Brain microvascular endothelial cell (primary cell): ENCODE measurements at places on chromosomes 1 and 21.
A peak's percentile ranks its signal among the peaks of the same experiment; 100 is the strongest.

DNA sequence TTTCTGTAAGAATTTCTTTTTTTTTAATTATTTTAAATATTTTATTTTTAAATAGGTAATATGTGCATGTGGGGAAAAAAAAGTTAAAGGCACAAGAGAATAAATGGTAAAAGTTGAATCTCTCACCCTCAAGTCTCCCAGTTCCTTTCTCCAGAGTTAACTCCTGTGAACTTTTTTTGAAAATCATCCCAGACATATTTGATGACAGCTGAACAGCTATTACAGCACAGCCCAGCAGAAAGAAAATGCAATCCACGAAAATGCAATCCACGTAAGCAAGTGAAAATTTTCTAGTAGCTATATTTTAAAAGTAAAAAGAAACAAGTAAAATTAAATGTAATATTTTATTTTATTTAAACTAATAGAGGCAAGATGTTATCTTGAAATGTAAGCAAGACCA is 310.0 kb upstream of the RUNX1 start:
- DNase-seq: no peak

DNA sequence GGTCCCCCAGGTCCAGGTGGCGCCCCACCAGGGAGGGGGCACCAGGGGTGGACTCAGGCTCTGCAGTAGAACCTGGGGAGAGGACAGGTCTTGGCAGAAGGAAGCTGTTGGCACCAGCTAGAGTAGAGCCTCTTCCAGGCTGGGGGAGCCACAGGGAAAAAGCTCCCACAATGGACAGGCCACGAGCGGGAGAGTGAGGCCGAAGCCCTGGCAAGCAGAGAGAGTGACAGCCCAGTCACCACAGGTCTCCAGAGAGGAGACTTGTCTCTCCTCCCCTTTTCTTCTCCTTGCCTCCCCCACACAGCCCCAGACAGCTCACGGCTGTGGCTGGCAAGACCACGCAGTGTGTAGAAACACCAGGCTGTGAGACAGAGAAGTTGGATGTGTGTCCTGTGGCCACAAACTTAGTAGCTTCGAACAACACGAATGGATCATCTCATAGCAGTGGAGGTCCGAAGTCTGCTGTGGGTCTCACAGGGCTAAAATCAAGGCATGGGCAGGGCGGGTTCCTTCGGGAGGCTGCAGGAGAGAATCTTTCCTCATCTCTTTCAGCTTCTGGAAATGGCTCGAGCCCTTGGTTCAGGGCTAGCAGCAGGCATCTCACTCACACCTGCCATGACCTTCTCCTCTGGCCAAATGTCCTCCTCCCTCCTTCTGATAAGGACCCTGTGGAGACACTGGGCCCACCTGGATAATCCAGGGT is 3.3 kb downstream of the KRTAP12-4 start:
- DNase-seq: no peak

DNA sequence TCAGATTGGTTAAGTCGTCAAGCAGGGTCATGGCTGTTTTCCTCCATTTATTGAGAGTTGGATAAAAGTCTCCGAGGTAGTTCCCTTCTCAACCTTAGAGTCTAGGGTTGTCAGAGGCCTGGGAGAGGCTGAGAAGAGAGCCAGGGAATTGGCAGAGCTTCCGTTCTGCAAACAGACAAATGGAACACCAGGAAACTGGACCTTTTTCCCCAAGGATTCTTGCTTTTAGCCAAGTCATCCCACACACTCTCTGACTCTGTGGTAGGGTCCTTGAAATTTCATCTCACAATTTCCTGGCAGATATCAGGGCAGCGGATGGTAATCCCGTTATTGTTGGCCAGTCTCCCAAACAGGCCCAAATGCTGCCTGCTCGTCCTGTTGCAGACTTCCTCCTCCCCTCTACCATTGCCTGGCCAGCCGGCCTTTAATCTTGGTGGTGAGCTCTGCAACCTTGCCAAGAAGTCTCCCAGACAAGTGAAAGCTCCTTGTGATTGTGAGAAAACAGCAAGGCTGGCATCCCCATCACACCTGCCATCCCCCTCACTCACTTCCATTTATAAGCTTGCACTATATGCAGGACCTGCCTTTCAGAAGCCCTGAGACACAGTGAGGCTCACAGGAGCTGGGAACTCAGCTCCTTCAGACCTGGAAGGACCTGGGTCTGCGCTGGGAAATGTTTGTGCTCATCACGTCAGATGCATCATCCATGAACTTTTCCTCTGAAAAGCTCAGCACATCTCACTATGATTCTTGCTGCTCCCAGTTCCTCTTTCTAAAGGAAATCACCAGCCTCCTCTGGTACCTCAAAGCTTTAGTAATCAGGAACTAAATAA is 13.7 kb upstream of the SRP9 start:
- peak; percentile 40 for DNase-seq

DNA sequence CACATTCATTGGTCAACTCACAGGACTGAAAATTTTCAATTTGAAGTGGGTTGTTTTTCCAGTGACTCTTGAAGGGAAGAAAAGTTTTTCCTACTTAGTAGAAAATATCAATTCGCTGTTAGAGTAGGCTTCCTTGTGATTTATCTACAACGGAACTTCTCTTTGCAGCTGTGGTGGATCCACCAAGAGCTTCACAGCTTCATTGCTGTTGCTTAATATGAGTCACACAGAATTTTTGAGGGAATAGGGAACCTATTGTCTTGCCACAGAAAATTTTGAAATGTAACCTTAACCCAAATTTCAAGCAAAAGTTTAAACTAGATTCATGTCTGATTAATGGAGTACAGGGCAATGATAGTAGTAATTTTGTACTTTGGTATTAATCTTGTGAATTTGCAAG is 58.4 kb upstream of the IFI44L start:
- no peak for DNase-seq

DNA sequence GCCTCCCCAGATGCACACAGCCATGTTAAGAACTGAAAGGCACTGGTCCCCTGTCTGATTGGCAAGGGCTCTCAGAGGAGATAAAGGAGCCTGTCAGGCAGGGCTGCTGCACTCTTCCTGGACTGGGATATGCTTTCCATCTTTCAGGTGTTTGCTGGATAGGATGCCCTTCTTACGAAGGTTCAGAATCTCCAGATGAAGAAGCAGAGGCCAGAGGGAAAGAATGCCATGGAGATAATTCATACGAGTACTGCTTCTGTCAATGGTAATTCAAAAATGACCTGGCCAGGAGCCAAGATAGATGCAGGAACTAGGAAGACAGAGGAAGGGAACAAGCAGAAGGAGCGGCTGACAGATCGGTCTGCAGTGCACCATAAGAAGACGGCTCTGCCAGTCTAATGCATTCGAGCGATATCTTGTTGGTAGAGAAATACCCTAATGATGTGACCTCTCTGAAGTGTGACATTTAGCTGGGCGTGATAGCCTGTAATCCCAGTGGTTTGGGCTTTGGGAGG is 16.6 kb upstream of the ATP2B4 start:
- DNase-seq: no peak

DNA sequence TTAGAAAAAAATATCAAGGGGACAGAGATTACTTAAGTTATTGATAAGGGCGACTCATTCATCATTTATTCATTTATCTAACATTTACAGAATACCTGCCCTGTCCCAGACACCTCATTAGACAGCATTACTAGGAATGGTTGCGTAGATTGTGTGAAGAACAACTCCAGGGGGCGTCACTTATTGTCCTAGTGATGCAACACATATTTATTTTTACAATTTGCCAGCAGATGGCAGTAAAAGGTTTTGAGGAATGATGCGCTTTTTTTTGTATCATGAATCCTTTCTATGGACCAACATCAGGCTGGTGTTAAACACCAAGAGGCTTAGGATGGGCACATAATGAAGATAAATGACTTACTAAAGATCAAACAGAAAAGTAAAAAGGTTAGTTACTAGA is 5.5 kb downstream of the NCAM2 start:
- DNase-seq: peak; percentile 12

DNA sequence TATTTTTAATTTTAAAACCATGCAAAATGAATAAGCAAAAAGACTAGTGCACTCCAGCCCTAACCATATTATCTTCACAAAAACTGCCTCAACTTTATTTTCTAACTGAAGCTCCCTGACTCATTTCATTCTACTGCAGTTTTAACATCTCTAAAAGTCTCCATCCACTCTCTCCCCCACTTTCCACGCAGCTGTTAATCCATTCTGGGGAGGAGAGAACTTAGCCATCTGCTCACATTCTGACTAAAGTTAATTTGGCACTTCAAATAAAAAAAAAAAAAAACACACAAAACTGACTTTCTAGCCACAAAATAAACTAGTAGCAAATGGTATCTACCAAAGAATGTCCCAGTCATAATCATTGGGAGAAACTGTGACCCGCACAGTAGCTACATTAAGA is 5.4 kb upstream of the MYBPHL start:
- DNase-seq: no peak

- no peak for DNase-seq
Observed at GRCh38 chr1:168392958-168393549, 112.4 kb downstream of the TBX19 start.

DNA sequence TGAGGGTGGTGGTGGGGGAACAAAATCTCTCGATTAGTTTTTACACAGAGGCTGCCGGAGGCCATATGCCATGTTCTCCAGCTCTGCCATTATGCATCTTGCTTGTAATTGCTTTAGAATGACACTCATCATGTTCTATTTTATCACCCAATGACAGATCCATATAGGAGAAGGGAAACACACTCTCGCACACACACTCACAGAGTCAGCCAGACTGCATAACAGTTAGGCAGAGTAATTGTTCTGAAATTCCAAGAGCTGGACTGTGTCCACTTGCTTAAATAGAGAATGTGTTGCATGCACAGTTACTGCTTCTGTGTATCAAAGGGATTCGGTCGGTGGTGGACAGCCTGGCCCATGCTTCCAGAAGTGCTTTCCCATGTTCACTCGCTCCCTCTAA is 30.6 kb downstream of the KCND3 start:
- DNase-seq: no peak

DNA sequence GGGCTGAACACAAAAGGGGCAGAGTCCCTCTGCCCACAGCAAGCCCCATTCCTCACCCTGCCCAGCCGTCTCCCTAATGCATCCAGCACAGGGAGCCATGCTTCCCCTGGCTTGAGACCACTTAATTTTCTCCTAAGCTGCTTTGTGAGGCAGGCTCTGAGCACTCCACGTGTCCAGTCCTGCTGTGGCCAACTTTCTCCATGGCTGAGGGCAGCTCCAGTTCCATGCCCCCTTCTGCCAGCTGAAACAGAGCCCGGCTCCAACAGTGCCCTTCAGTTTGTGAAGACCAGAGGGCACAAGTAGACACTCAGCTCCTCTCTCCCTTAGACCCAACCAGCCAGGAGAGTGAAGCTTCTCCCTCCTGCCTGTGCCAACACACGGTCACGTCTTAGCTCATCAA is 33.8 kb downstream of the PLEKHA6 start:
- no peak for DNase-seq

DNA sequence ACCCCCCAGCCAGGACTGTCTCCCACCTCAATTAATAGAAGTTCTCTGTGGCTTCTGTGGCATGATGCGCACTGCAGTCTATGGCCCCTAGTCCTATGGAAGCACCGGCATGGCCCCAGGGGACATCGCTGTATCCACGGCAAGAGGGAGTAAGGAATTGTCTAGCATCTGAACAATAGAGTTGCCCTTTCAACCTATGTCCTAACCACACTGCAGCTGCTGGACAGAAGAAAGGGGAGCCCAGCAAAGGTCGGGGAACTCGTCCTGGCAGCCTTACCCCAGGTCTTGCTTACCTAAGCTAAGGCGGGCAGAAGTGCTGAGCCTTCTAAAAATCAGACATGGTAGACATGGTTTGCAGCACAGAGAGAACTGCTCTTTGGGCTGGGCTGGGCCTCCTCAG is 103.3 kb upstream of the EDN2 start:
- DNase-seq: no peak

GRCh38 chr1:155279268-155279667 is 2.0 kb downstream of the HCN3 start:
- no peak for DNase-seq

DNA sequence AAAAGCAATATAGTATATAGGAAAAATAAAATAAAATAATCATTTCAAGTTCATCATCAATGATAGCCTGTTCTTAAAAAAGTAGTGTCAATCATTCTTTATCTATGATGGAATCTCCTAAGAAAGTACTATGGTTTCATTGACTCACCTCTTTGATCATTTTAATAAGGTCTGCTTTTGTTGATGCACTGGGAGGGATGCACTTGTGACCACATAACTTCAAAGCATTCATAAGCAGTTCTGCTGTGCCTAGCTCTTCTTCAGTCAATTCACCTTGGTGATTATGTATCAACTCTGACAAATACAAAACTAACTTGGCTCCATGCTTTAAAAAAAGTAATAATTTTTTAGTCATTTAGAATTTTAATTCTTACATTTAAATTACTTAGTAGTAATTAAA is 84.8 kb upstream of the GNG4 start:
- no peak for DNase-seq

DNA sequence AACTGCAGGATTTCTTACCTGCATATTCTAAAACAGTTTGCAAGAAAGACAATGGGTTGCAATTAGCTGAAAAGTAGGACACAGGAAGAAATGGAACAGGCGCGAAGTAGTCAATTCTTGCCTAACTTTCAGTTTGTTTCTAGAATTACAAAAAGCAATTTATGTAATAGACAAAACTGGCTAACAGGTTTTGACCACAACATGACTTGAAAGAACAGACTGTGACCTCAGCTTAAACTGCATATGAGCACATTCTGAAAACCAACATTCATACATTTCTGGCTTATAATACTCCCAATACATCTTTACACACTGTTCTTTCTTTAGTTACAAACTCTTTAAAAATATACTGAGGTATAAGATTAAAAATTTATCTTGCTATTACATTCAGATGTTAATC is 405.9 kb upstream of the B3GALT2 start:
- no peak for DNase-seq

- no peak for DNase-seq
Observed at GRCh38 chr1:45531873-45532272, 10.2 kb upstream of the PRDX1 start.

GRCh38 chr1:192133350-192133926 is 24.8 kb upstream of the RGS18 start:
- no peak for DNase-seq

DNA sequence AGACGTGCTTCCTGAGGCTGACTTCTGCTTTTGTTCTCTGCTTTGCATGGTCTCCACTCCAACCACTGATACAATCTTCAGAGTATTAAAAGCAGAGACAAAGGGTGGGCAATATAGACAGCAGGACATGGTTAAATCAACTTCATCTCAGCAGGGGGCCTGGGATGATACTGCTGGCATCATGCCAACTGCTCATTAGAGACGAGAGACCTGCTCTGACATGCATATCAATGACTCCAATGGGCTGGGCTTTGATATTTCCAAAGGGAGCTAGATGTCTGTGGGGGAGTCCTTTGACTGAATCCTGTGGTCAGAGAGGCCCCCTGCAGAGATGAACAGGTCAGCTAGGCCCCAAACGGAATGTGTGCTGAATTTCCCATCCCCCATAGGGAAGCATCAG is 106.6 kb downstream of the ACTL8 start:
- DNase-seq: peak; percentile 57

DNA sequence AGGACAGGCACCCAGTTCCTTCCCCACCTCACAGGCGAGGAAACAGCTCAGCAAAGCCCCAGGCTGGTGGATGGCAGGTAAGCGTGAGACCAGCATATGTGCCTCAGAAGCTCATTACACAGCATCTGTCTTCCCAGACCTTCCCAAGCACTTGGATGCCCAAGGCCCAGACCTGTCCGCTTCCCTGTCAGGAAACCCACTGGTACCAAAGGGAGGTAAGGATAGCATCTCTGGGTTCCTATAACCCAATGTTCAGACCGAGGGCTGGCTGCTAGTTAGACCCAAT is 3.3 kb downstream of the POFUT2 start:
- no peak for DNase-seq

GRCh38 chr21:45443595-45444181 is 38.7 kb downstream of the COL18A1 start:
- DNase-seq: no peak

GRCh38 chr1:89503690-89504089 is 20.9 kb upstream of the LRRC8B start:
- no peak for DNase-seq
